ENCODE measurements at places on chromosomes 5 and 9.

- DNase-seq, result no peak
Measured at GRCh38 chr9:107172979-107173347, 110.1 kb upstream of the RAD23B start.

- no peak for DNase-seq
Measured at GRCh38 chr5:108702546-108702945, 45.2 kb upstream of the FER start.

GRCh38 chr9:129703667-129704355 is 38.4 kb downstream of the PRRX2 start:
- no peak for DNase-seq

- no peak for DNase-seq
Measured at GRCh38 chr9:137793196-137793841, 84.3 kb upstream of the CACNA1B start.

DNA sequence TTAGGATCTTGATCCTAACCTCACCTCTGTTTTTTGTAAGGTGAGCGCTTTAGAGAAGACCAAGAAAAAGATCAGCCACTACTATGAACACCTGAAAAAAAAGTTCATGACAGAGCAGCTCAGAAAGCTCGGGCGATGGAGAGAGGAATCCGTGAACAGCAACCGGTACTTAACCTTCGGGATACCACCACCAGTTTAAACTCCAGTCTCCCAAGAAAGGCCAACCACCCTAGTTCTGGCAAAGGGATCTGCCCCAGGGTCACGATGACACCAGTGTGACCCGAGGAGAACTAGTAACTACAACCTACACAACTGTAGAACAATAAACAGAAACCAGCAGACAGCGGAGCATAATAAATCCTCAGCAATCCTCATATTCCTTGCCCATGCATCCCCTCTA is 8.5 kb downstream of the C5orf52 start:
- DNase-seq, result no peak

DNA sequence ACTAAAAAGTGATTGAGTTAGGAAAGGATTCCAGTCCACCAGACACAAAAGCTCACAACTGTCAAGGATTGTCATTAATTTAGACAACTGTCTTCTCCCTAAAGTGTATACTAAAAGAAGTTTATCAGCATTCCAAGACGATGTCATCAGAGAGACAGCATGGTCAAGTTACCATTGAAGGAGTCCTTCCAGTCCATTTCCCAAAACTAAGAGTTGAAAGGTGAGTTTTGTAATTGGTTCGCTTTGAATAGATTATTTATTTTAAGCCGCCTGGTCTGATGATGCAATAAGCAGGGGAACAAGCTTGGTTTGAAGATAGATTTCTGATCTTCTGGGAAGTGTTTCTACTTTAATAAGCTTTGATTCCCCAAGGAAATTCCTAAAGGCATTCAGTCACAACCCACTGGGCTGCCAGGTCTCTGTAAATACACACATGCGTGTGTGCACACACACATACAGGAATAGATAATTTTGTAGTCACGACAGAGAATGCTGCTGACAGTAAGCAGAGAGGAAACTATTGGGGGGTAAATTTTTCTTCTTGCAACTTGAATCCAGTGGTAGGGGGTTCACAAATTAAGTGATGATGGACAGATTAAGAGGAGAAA is 234.8 kb downstream of the PIK3R1 start:
- no peak for DNase-seq

GRCh38 chr9:14250794-14251153 is 63.2 kb downstream of the NFIB start:
- no peak for DNase-seq

DNA sequence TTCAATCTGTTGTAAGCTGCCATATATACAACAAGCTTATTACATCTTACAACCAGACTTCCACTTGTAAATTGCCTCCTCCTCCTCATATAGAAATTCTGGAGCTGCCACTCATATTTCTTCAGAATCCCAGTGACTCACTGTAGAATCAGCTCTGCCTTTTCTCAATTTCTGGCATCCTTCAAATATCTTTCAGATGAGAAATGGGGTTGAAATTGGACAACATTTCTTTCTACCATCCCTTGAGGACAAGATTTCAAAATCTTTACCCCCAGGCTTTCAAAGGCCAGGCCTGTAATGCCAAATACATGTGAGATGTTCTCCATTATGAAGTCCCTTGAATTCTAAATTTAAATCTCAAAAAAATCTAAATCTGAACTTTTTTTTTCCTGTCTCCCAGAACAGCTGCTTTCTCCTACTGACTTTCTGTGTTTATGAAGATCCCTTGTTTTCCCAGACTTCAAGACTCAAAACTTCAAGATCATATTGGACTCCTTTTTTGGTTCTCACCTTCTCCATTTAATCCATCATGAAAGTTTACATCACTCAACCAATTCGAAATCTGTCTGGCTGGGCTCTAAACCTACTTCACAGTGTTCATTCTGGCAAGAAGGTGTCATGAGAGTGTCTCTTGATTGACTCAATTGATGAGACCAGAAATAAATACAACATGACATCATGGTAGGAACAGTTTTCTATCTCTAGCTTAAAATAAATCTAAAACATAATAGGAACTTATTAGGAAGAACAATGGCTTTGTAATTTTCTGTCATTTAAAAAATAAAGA is 109.8 kb downstream of the HMHB1 start:
- DNase-seq, result no peak

DNA sequence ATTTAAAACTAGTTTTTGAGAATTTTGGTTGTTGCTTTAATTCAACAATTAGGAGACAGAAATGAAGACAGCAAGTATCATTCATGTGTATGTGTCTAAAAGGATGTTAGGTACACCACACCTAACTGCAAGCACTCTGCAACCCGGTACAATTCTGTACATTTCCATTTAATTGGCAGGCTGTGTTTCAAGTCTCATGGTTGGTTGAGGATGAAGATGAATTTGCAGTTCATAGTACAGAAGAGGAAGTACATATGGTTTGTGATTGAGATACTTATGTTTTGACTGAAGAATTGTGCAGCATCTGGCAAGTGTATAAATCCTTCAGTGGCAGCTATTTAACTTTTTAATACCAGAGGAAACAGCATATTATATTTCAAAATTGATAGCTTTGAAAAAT is 628.7 kb upstream of the ZNF608 start:
- DNase-seq, result no peak

- DNase-seq, result no peak
Measured at GRCh38 chr5:124259017-124259416, 487.4 kb downstream of the ZNF608 start.

DNA sequence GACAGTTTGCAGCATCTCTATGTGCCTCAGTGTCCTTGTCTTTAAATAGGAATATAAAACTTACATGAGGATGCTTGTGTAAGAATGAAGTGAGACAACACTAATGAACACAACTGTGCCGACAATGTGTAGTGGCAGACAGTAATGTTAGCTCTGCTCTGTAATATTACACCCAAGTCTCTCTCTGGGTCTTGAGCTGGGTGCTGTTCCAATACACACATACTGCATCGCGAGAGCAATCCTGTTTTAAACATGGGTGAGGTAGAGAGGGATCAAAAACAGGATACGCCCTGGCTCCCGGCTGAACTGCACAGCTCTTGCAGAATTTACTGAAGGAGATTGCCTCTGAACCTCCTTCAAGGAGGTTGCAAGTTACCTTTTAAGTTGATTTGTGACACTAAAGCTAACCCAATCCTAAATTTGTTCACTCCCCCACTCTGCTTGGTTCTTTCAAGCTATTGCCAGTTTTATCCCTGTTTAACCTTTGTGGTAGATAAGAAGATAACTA is 155.2 kb upstream of the ISL1 start:
- no peak for DNase-seq

DNA sequence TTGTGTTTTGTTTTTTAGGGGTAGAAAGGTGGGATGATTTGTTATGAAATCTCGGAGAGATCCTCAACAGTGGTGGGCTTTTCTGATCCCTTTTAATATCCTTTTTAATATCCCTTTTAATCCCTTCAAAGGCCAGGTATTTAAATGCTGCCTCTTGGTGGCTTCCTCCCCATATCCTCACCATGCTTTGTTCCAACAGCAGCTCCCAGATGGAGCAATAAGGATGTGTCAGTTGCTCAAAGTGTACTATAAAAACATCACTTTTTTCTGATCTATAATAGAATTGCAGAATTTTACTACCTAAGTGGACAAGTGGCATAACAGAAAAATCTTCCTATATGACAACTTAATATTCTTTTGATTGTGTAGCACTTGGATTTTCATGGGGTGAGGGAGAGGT is 160.1 kb downstream of the GNAQ start:
- DNase-seq, result no peak

DNA sequence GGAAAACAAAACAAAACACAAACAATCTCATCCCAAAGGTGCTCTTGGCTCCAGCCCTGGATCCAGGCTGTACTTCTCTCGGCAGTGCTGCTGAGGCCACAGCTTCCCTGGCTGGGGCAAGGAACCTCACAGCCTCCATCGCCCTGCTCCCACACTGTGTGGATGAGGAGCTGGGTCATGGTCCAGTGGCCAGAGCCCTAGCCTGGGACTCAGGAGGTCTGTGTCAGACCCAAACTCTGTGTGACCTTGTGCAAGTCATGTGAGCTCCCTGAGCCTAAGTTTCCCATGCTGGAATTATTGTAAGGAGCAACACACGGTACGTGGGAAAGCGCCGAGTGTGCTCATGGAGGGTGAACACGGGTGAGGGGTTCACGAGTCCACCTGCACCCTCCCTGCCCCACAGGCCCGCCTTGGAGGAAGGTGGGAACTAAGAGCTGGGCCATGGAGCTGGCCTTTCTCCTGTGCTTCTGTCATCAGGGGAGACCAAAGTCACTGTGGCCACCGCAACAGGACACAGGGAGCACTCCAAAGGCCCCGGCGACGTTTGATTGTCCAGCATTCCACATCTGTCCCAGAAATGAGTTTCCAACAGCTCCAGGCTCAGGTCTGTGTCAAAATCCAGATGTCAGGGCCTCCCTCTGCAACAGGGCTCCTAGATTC is 26.2 kb upstream of the SMU1 start:
- DNase-seq, result no peak

DNA sequence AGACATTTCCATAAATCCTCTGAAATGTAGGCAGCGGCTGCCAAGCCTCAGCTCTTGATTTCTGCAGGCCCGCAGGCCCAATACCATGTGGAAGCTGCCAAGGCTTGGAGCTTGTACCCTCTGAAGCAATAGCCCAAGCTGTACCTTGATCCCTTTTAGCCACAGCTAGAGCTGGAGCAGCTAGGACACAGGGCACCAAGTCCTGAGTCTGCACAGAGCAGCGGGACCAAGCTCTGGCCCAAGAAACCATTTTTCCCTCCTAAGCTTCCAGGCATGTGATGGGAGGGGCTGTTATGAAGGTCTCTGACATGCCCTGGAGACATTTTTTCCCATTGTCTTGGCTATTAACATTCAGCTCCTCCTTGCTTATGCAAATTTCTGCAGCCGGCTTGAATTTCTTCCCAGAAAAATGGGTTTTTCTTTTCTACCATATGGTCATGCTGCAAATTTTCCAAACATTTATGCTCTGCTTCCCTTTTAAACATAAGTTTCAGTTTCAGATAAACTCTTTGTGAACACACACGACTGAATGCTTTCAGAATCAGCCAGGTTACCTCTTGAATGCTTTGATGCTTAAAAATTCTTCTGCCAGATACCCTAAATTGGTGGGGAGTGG is 14.4 kb upstream of the ZFR start:
- no peak for DNase-seq

- DNase-seq, result no peak
Measured at GRCh38 chr5:143561219-143561618, 157.7 kb upstream of the NR3C1 start.

GRCh38 chr5:73008831-73009230 is 53.0 kb downstream of the FCHO2 start:
- no peak for DNase-seq

GRCh38 chr5:57824047-57824446 is 341.4 kb upstream of the ACTBL2 start:
- no peak for DNase-seq

DNA sequence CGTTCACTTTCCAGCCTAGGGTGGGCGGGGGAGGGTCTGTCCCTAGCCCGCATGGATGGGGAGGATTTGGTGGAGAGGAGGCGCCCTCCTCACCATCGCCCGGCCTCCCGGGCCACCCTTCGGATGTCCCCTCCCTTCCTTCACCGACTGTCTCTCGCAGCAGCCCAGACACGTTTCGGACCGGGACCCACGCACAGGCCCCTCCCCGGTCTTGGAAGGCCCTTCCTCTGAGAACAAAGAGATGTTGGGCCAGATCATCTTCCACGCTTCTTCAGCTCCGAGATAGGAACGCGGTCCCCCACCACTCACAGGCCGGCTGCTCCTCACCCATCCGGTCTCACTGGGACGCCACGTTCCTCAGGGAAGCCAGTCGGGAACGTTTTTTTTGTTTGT is 640 bp upstream of the DPM2 start:
- peak; percentile 50 for DNase-seq

- peak; percentile 73 for DNase-seq
Measured at GRCh38 chr9:127981559-127982121, 851 bp upstream of the EEIG1 start.

GRCh38 chr5:67102708-67103107 is 93.9 kb downstream of the CD180 start:
- DNase-seq, result no peak

- no peak for DNase-seq
Measured at GRCh38 chr9:88737031-88737430, 202.1 kb downstream of the NXNL2 start.

- DNase-seq, result no peak
Measured at GRCh38 chr5:100790170-100790665, 112.9 kb downstream of the ST8SIA4 start.

GRCh38 chr9:71245651-71246050 is 124.2 kb upstream of the TRPM3 start:
- no peak for DNase-seq

GRCh38 chr9:128540634-128541360 is 11.6 kb upstream of the SPTAN1 start:
- DNase-seq, result no peak

DNA sequence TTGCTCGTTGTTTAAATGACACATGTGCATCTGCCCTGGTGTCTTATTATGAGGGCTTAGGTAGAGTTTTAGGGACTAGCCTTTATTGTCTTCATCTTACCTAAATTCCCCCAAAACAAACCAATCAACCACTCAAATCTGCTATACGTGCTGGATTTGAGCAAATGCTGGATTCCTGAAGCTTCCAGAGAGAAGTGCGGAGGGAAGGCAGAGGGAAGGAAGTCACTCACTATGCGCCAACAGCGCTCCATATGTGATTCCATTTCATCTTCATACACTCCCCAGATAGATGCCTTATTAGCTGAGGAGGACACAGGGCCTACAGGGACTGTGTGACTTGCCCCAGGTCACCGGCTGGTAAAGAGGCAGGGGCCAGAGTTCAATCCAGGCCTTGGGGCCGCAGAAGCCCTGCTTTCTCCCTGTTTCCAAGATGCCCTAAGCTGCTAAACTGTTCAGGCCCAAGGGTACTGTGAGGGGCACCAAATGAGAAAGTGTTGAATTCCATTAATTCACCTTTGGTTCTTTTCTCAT is 63.5 kb downstream of the OTULIN start:
- peak; percentile 18 for DNase-seq

GRCh38 chr5:83173826-83174225 is 96.5 kb downstream of the XRCC4 start:
- DNase-seq, result no peak

DNA sequence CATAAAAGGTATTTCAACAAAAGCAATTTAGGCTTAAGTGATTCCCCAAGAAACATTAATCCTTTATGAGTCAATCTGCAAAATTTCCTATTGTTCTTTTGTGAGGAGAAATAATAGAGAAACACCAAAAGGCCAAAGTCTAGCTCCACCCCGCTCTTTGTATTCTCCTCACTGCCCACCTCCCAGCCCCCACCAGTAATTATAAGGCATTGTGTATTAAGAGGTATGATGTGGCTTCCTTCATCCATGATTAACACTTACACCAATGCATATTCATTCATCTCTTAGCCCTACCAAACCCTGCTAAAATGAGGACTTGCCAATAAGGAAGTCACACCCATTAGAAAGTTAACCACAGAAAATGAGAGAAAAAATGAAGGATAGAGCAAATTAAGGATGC is 105.3 kb upstream of the SPATA31D4 start:
- no peak for DNase-seq
